Gastroesophageal sphincter (tissue), 4 donors: ENCODE measurements at places on chromosomes 3 and 15.

GRCh38 chr3:58502872-58503271, 11.0 kb downstream of the KCTD6 start:
- ATAC-seq: no peak

GRCh38 chr3:106401666-106402490, 533.1 kb upstream of the CBLB start:
- ATAC-seq: no peak

DNA sequence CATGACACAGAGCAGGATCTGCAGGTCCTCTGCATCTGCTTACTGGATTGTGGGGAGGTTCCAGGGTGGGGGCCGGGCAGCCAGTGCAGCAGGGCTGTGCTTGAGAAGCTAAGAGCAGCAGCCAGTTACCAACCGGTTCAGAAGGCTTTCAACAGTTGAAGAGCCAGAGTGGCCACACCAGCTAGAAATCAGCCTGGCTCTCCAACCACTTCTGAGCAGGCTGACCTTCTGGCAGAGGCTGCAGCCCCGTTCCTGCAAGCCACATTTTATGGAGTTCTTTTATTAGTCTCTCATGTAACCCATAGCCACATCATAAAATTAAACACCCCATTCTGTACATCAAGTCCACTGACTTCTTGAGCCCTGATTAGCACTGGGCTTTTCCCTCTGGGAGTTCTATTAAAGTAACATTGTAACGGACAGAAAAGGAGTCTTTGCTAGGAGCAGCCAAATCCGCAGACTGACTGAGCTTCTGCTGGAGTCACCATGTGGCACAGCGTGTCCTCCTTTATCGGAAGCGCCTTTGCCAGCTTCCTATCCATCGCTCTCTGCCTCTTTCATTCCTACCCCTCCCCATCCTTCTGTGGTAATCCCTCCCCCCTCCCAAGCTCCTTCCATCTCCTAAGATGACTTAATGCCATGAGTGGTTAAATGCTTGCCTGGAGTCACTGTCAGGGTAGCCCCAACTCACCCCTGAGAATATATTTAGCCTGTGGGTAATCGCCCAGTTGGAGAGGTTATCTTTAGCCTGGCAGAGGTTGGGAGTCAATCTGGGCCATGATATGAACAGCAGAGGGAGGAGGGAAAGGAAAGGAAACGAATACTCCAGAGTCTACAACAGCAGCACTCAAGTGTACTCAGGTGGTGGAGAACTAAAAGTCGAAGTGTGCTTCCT, 138.5 kb upstream of the HES1 start:
- ATAC-seq: no peak

DNA sequence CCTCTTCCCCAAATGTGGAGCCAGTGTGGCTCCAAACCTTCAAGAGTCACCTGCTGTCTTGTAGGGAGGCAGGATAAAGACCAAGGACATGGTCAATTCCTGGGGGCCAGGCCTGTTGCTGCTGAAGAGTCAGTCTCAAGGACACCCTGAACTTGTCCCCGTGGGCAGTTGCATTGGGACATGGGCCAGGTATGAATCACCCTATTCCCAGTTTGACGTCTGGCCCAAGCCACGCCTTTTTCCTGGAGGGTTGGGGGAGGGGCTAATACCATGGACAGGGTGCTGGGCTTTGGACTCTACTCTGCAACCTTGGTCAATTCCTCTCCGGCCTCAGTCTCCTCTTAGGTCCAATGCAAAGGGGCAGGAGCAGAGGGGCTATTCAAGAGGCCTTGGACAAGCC, 10.4 kb downstream of the ATP2B2 start:
- ATAC-seq: no peak

DNA sequence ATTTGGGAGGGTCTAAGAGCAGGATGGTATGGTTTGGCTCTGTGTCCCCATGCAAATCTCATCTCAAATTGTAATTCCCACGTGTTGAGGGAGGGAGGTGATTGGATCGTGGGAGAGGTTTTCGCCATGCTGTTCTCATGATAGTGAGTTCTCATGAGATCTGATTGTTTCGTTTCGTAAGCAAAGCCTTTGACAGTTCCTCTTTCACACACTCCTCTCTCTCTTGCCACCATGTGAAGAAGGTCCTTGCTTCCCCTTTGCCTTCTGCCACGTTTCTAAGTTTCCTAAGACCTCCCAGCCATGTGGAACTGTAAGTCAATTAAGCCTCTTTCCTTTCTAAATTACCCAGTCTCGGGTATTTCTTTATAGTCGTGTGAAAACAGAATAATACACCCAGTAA, 553.7 kb downstream of the TAFA4 start:
- ATAC-seq: no peak
